ENCODE measurements at places on chromosomes 2 and 18.

DNA sequence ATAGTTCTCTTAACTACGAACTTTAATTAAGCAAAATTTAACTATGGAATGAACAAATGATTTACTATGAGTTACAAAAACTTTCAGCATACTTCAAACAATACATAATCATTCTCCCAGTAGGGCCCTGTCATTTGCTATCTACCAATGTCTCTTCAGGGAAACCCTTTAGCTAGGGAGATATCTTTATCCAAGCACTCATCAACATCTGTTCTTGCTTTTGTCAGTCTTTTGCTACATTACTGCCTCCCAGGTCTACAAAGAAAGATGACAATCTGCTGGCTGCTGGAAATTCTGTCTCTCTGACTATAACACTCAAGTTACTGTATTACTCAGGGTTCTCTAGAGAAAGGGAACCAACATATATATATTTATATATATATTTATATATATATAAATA, 1626.3 kb upstream of the CELF4 start:
- no peak for DNase-seq

DNA sequence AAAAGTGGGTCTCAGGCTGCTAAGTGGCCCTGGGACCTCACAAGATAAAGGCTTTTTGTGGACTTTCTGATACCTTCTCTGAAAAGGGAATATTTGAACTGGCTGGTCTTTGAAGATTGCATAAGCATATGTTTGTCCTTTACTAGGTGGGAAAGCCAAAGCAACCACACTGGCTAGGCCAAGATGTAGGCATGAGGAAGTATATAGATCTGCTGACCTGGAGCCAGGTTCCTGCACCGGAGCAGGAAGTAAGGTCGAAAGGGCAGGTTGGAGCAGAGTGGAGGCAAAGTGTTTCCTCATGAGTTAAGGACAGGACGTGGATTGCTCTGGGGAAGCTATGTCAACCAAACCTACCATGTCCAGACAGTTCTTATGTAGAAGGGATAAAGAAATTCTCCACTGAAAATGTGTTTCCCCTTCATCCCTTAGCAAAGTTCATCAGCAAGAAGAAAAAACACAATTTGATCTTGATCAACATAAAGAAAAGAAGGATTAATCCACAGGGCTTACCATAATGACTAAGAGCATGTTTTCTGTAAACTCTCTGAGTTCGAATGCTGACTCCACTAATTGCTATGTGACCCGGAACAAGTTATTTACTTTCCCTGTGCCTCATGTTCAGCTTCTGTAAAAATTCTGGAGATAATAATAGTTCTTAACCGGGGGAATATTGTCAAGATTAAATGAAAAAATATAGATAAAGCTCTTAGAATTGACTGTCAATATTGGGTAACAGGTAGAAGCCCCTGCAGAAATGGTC, 156.1 kb upstream of the SRD5A2 start:
- DNase-seq, result no peak

DNA sequence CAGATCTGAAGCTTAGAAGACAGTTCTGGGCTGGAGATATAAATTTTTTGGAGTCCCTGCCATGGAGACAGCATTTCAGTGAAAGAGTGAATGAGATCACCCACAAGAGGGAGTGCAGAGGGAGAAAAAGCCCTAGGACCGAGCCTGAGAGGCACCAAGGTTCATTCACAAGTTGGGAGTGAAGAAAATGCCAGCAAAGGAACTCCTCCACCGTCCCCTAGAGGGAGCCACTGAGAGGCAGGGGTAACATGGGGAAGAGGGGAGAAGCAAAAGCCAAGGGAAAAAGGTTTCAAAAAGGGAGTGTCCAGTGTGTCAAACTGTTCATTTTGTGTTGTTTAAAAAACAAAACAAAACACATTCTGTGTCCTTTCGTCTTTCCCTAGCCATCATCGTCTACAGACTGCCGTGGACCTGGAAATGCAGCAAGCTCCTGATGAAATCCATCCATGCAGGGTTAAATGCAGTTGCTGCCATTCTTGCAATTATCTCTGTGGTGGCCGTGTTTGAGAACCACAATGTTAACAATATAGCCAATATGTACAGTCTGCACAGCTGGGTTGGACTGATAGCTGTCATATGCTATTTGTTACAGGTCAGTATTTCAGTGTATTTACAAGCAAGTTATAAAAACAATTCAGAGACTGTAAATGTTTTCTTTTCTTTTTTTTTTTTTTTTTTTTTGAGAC, 19.1 kb downstream of the CYBRD1 start:
- no peak for DNase-seq

DNA sequence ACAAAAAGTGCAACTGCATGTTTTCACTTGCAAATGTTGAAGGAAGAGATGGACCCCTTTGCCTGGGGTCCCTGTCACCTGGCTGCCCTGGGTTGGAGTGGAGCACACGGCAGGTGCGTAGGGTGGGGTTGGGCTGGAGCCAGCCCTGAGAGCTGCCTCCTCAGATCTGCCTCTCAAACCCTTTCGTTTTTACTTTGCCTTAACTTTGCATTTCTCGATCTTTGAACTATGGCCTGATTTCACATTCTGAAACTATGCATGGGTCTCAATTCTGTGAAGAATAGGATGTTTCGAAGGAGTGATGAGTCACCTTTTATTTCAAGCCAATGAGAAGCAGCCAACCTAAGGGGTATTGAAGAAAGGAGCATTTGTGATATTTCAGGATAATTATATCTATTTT, 132.8 kb downstream of the ACOXL start:
- DNase-seq, result no peak
